ENCODE measurements at places on chromosomes 7 and 10.

GRCh38 chr10:36526033-36526432, 599.4 kb upstream of the ANKRD30A start:
- no peak for DNase-seq

DNA sequence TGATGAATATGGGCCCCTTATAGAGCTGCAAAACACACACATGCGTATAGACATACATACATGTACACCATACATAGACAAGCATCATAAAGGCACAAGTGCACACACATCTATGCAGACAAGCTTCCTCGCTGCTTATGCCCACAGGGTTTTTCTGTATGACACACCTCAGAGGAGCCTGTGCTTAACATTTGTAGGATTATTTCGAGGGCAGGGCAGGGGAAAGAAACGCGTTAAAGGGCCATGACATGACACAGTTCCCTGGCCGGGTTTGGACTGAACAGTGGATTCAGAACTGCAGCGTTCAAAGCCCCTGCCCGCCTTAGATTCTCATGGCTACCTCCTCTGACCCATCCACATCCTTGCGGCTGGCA, 44.8 kb downstream of the CHST3 start:
- no peak for DNase-seq

DNA sequence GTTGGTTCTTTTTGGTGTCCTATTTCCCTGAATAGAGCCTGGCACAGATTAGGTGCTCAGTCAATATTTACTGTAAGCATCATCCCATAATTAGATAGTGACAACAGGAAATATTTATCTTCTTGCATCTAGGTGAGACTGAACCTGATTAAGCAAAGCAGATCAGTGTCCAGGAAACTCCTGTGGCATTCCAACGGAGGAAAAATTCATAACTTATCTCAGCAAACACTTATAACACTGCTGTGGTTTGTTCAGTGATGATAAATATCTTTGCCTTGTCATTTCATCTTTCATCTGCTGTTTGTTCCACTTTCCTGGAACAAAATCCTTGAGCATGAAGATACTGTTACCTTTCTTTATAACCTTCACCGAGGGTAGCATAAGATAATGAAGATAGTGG, 1160.3 kb upstream of the AUTS2 start:
- no peak for DNase-seq

GRCh38 chr7:30171766-30172447, 37.1 kb downstream of the MTURN start:
- no peak for DNase-seq

DNA sequence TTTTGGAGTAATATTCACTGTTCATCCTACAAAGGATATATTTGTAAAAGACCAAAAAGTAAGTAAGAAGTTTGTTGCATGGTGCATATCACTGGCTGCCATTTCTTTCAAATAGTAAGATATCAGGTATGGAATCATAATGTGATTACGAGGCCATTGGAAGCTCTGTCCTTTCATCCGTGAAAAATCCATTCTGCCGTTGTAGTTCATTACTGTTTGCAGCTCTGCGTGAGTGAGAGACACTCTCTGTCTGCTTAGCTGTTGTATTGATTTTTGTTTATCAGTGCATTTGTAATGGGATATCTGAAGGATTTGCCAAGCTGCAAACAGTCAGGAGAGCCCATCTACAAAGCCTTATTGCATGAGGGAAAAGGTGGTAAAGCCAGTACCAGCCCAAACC, 44.1 kb upstream of the SLC39A12 start:
- DNase-seq, result no peak

GRCh38 chr10:98899018-98899417, 336.6 kb downstream of the HPSE2 start:
- no peak for DNase-seq

DNA sequence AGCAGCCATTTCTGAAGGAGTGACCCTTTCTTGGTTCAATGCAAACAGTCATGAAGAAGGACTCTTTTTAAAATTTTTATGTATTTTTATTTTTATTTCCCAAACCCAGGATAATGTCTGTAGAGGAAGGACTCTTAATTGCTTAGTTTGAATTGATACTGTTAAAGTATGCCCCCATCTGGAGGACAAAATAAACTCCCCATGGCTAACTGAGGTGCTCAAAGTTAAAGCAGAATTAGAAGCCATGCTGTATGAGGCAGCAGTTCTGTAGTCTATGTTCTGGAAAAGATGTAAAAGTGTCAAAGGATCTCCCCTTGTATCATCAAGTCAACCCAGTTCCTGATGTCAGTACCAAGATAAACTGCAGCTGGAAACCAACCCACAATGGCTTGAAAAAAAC, 617.9 kb upstream of the GRM3 start:
- no peak for DNase-seq

DNA sequence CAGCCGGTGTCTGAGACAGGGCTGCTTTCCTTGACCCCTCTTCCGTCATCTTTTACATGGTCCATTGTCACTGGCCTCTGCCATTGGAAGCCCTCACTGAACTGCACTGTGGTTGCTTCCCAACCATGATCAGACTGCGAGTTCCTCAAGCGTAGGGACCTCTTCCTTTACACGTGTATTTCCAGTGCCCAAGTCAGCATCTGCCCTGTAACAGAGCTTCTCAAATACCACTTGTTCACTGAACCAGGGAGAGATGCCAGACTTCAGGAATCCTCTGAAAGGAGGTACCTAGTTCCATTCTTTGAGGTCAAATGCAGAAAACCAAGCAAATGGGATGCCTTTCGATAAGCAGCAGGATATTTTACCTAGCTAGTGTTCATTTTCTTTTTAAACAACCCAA, 145.1 kb downstream of the NRP1 start:
- DNase-seq, result no peak

- DNase-seq, result no peak
Observed at GRCh38 chr7:17588730-17589129, 290.3 kb downstream of the AHR start.

DNA sequence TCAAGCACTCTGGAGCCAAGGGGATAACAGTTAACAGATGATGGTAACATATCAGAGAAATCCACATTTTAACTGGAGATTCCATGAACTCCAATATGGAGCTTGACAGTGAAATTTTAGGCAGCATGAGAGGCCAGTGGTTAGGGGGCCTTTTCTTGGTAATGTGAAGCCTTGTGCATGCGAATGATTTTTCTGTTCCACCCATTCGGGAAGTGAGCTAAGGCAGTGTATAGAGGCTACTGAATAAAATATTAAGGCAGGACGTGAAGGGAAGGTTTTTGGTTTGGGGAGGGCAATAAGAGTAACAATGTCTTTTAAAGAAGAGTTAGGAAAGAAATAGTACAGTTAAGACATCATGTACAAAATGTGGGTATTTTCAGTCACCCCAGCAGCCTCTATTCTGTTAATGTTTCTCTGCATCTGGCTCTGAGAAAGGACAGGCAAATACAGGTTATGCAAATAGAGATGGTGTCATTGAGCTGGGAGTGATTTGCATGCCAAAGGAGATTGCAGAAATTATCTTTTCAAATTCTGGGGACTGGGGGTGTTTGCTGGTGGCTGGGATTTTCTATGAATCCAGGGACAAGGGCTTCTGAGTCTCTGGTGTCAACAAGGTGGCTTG, 6.8 kb upstream of the TAS2R60 start:
- no peak for DNase-seq

DNA sequence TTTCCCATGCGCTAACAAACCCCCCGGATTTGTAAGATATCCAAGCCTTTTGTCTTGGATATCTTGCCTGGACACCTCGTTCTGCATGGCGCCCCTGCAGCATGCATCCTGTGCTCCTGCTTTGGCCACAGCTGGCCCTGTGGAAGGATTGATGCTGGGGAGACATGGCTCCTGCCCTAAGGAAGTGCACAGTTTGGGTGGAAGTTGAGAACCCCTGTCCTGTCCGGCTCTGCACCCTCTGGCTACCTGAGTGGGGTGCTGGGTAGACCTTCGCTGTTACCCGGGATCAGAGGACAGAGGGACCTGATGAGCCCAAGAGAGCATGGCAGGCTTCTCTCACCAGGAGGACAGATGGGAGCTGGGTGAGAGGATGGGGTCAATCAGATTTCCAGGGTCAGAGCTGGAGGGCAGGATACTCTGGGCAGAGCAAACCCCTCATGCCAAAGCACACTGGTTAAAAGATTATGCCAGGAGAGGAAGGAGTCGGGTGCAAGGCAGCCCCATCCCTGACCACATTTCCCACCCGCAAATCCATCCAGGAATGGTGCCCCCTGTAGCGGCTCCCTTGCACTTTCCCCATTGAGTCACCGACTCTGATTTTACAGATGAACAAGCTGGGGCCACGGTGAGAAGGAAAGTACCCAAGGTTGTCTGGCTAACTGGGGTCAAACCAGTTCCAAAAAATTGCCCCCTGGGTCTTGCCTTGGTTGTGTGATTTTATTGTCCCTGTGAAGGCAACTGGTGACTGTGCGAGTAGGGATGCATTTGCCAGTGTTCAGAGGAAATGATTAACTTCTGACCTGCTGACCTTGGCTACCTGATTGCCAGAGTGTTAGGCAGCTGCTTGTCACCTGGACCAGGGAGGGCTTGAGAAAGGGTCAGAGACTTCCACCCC, 290.1 kb upstream of the ZMIZ1 start:
- no peak for DNase-seq

DNA sequence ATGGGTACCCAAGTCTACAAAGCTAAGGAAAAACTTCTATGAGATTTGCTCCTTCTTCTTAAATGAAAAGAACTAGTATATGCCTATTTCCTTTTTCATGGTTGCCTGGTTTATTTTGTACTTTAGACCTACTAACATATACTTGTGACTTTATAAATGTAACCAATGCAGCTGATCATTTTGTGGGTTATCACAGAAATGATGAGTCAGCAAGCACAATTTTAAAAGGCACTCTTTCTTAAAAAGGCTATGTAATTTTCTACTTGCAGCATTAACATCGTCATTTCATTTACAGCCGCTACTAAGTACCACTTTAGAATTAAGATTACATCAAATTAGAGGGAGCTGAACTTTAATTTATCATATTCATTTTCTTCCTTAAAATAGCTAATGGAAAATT, 13.6 kb downstream of the NEBL start:
- no peak for DNase-seq

GRCh38 chr10:127420138-127420684, 128.9 kb upstream of the NPS start:
- no peak for DNase-seq

DNA sequence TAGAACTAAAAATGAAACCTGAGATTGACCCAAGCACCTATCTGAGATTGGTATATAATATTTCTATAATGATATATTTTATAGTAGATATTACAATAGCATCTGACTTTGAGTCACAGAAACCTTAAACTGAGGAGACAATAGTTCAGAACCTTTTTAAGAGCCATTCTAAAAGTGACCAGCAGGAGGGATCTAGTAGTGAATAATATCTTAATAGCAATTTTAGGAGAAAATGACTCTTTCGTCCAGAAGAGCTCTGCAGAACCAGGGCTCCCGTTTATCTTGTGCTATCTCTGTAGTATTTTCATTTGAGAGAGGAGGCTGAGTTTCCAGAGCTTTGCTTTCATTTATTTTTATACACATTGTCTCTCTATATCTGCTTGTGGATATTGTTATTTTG, 68.1 kb downstream of the PODXL start:
- no peak for DNase-seq

DNA sequence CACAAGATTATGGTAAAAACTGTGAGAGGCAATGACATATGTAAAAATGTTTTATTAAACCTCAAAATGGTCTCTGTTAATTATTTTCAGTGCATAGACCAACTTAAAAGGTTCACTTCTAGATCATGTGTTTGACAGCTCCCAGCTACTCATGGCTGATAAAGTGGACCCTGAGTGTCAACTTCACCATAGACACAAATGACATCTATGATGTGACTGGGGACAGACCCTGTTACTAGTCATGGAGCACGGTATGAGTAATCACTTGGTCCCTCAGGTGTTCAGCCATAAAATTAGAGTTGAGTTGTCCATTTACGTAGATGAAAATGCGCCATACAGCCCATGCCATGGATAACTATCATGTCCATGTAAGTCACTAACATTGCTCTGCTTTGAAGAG, 199.8 kb downstream of the ZNF365 start:
- DNase-seq, result no peak

DNA sequence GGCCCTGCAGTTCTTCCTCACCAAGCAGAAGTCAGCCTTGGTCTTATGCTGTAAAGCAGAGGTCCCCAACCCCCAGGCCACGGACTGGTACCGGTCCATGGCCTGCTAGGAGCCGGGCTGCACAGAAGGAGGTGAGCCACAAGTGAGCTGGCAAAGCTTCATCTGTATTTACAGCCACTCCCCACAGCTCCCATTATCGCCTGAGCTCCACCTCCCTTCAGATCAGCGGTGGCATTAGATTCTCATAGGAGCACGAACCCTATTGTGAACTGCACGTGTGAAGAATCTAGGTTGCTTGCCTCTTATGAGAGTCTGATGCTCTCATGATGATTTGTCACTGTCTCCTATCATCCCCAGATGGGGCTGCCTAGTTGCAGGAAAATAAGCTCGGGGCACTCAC, 87.6 kb upstream of the NEBL start:
- DNase-seq, result no peak
